ENCODE measurements at places on chromosomes 7 and 10.

GRCh38 chr7:8499128-8499527, 65.7 kb downstream of the NXPH1 start:
- DNase-seq, result no peak

DNA sequence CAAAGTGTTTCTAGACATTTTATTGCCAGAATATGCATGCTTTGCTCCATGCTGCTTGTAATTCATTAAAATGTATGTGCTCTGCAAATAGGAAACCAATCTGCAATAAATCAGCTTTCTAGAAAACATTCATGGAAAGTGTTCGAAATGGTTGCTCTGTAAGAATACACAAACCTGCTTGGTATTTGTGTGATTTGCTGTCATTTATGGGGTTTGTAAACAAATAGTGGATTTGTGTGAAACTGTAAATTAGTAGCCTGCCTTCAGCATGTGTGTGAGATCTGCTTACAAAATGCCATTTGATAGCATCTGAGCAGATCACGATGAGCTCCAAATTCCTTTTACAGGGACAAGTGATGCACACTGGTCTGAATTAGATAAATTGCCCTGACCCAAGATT, 219.0 kb upstream of the CSTF2T start:
- DNase-seq, result no peak

- no peak for DNase-seq
These were observed 29.7 kb downstream of the ZFAND2A start for GRCh38 chr7:1130021-1130990.

- DNase-seq, result no peak
These were observed 25.4 kb downstream of the BTBD16 start for GRCh38 chr10:122296363-122297120.

DNA sequence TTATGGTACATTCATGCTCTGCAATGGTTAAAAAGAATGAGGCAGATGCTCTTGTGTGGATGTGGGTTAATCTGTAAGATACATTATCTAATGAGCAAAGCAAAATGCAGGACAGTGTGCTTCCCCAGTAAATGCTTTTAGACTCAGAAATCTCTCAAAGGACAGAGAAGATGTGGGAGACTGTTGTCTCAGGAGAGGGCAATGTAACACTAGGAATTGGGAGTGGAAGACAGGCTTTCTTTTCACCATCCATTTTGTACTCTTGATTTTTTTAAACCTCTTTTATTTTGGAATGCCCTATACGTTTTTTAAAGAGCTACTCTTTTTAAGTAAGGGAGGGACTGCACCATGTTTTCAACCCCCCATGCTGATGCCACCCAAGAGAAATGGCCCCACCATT, 77.5 kb upstream of the ADAM12 start:
- DNase-seq, result no peak

GRCh38 chr10:21449288-21449966, 76.1 kb downstream of the SKIDA1 start:
- DNase-seq, result no peak

DNA sequence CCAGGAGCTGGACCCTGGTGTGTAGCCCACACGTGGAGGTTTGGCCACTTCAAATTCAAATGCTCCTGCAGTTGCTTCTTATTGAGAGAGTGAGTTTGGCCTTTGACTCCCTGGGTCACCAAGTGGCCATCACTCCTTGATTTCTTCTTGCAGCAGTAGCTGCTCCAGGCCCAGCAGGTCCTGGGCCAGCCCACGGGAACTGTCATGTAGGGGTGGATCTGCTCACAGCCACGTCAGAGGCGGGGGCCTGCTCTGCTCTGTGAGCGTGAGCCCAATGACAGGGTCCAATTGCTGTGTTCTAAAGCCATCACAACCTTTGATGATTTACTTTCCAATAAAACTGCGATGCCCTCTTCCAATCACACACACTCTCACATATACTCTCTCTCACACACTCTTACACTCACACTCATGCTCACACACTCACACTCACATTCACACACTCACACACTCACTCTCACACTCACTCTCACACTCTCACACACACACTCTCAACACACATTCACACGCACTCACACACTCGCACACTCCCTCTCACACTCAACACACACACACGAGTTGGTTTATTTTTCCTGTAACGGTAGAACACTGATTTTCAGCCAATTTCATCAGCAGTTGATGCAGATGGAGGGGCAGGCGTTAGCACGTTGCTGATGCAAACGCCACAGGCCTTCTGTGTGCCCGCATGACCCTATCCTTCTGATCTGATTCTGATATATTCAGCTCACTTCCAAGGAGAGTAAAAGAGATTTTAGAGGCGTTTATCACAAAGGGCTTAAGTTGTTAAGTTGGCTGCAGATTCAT, 210.7 kb upstream of the PPP2R2D start:
- no peak for DNase-seq

DNA sequence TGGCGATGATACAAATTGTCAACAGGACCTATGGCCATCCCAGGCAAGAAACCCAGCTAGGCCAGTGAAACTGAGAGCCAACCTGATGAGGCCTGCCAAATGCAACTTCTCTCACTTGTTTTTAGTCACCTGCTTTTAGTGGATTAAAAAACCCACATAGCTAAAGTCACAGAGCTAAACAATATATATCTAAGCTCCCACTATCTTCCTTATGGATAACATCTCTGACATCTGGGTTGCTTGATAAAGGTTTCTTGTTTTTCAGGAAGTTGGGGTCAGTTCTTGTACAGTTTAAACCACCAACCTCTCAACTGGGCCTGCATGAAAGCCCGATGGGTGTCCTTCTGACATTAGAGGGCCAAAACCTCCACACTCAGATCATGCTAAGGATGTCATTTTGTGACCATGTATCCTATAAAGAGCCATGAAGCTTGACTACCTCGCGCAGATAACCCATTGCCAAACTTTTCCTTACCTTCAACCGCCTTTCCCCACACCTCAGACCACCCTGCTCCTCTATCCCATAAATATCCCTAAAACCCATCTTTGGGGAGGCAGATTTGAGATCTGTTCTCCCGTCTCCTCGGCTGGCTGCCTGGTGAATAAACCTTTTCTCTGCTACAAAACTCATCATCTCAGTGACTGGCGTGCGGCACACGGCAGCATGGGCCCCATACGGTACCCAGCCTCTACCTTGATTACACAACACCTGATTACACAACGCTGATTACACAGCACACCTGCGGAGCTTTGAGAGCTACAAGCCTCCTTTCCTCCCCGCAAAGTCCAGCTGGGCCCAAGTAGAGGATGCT, 797 bp upstream of the STMP1 start:
- DNase-seq, result no peak

GRCh38 chr7:136053689-136054485, 76.7 kb upstream of the MTPN start:
- DNase-seq, result no peak

- no peak for DNase-seq
These were observed 56.9 kb upstream of the PPP2R2D start for GRCh38 chr10:131843881-131844284.

DNA sequence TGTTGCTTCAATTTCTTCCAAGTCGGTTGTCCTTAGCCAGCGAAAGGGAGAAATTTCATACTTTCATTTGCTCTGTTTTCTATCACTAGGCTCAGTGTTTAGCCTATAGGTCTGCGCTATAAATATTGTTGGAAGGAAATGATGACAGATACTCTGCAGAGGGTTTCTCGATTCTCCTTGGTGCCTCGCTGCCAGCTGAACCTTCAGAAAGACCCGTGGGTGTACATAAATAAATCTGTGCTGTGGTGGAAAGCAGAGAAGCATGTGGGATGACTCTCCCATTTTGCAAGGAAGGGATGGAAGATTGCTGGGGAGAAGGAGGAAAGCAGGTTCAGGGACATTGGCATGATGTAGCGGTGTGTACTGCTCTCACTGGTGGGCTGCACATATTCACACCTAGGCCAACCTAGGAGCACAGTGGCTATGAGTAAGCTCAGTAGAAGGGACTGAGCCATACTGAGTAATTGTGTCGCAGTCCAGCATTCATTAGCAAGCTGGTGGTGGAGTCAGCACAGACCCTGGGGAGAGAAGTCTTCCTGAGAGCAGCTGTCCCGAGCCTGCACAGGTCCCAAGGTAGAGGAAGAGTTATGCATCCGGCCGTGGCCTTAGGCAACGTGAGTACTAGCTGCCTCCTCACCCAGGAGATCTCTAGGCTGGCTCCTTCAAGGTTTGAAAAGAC, 50.5 kb downstream of the PNLIPRP3 start:
- no peak for DNase-seq

DNA sequence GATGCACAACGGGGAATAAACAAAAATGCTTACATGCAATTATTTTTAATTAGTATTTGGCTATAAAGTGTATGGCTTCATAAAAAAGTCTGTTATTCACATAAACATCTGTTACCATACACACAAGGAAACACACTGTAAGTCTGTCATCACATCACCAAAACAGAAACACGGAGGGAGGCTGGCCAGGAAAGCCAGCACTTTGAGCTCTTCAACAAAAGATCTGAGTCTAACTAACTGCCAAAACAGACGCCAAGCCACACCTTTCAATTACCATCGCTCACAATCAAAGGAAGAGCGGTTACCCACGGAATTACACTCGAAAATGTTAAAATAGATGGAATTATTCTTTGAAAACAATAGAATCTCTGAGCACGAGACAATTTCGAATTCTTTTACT, 49.2 kb upstream of the MGMT start:
- DNase-seq, result no peak

DNA sequence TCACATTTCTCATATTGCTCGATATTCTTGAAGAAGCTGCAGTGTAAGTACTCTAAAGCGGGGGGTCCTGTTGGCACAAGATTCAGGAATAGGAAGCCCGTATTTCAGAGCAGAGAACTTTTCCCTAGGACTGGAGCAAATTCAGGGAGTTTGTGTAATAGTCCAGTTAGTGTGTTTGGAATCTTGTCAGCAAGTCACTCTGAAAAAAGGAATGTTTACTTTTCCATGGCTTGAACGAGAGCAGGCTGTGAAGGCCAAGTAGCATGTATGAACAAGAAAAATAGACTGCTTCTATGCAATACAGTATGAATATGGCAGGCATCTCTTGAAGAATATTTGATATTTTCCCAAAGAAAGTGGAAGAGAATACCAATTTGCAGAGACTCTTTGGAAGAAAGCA, 39.8 kb downstream of the CDC123 start:
- DNase-seq, result no peak

DNA sequence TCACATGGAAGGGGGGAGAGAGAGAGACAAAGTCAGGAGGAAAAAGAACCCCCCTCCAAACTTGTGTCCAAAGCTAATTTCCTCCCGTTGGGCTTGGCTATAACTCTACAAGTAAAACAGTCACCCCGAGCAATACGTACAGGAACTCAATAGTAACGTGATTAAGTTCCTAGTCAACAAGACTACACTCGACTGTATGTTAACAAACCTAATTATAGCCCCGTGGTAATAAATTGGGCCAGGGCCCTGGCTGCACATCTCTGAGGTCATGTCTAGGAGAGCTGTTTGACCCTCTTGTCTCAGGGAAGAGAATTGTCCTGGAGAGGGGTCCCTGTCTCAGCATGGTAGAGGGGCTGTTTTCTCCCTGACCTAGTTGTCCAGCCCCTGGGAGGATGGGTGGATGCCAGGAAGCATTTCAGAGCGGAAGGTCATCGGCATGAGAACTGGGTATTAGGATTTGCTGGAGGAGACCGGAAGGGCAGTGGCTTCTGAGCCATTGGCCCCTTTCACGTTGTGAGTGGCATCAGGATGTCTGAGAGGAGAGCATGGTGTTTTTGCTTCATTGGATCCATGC, 60.2 kb upstream of the COMTD1 start:
- DNase-seq, result no peak

GRCh38 chr10:85696893-85697292, 669.7 kb downstream of the GRID1 start:
- no peak for DNase-seq

- DNase-seq, result no peak
These were observed 68.6 kb downstream of the UNCX start for GRCh38 chr7:1301054-1301881.

Measured in hypothalamus (tissue), 51 donors.